Frontal cortex (tissue), 4 donors: ENCODE measurements at places on chromosomes 11 and 22.
A peak's percentile ranks its signal among the peaks of the same experiment; 100 is the strongest.

- no peak for DNase-seq
These were observed 68.2 kb downstream of the SYT13 start for GRCh38 chr11:45217991-45218390.

DNA sequence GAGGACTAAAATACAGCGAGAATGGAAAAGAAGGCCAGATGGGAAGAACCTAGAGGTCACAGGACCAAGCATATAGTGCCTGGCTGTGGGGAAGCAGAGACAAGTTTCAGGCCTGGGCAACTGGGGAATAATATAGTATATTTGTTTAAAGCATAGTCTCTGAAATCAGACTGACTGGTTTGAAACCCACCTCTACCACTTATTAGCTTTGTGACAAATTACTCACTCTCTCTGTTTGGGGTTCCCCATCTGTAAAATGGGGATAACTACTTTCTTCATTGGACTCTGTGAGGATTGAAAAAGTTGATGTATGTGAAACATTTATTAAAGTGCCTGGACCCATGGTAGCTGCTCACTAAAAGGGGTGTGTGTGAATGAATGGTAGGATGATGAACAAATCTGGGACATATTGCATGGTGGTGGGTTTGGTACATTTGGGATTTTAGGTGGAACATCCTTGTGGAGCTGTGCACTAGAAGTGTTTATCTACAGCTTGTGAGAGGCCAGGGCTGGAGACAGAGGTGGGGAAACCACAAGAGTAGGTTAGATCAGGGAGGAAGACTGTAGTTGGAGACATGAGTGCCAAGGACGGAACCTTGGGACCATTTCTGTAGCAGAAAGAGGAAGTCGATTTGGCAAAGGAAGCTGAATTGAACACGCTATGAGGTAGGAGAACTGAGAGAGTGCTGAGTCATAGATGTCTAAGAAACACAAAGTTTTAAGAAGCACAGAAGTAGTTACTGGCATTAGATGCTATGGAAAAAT is 52.6 kb downstream of the SWAP70 start:
- DNase-seq, result no peak

- DNase-seq, result no peak
These were observed 357.7 kb downstream of the BUD13 start for GRCh38 chr11:116415095-116415494.

GRCh38 chr11:6127881-6128280 is 20.4 kb downstream of the OR56B4 start:
- no peak for DNase-seq

GRCh38 chr11:102580185-102580951 is 44.8 kb downstream of the MMP20 start:
- DNase-seq, result no peak

DNA sequence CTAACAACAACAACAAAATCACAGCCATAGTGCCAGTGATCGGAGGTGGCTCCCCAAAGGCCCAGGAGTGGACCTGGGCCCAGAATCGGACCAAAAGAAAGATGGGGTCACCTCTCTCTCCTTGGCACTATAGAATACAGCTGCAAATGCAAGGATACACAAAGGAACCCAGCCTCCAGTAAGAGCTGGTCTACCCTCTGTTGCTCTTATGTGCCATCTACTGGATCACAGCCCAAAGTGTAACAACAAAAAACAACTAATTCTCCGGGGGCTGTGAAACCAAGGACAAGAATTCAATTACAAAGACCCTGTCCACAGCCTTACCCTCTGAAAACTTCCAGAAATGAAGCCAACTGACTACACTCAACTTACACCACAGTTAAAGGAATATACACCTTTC is 21.6 kb downstream of the OR8G5 start:
- DNase-seq, result no peak

- DNase-seq, result no peak
These were observed 36.8 kb downstream of the BRD1 start for GRCh38 chr22:49790912-49791311.

GRCh38 chr11:12108875-12109453 is 1.4 kb upstream of the MICAL2 start:
- DNase-seq, result no peak

DNA sequence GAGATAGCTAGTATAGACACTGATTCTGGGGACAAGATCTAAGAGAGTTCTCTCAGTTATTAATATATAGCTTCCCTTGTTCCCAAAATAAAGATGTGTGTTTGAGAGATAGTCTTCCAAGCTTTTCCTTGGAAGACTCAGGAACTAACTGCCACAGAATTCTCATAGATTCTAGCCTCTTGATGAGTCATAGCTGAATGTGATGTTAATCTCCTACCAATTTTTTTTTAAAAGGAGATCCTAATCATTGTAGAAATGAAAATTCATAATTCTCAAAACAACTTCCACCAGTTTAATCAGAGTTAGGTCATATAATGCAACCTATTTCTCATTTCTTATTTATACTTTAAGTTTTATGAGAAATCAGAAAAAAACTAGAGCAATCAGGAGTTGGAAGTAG is 148.8 kb downstream of the JRKL start:
- DNase-seq, result no peak

DNA sequence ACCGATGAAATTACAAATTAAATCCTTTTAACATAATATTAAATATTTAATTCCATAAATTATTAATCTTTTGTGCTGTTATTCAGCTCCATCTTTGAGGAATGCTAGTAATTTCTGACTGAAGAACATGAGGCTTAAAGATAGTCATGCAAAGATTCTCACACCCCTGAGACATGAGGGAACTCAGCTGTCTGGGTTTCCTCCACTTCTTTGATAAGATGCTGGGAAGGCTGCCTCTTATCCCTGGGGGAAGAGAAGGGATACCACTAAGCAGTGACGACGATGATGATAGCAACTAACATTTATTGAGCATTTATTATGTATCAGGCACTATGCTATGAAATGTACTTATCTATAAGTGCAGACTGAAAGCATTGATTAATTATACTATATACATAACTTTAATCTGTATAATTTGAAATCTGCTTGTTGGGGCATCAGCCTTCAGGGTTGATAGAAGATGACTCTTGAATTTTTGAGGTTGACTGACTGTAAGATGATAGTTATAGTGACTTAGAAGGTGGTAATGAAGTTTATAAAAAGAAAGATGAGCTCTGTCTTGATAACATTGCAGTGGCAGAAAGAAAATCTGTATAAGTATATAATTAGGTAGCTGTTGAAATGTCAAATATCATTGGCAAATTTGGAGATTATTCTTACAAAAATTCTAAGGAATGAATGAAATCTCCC is 78.4 kb downstream of the SIK2 start:
- DNase-seq, result no peak

DNA sequence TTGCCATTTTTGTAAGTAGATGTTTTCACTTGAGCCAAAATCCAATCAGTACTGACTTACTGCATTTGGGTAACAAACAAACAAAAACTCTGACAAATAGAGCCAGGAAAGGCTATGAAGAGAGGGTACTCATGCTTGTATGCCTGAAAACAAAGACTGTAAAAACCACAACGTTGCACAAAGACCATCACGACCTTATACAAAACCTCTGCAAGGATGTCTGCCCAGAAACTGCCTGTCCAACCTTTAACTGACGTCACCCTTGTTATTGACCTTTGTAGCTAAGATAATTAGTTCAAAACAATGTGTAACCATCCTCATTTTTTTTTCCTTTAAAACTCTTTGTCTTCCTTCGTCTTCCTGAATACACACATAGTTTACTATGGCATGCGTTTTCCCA is 804 bp upstream of the CREBZF start:
- DNase-seq, result peak; percentile 18

DNA sequence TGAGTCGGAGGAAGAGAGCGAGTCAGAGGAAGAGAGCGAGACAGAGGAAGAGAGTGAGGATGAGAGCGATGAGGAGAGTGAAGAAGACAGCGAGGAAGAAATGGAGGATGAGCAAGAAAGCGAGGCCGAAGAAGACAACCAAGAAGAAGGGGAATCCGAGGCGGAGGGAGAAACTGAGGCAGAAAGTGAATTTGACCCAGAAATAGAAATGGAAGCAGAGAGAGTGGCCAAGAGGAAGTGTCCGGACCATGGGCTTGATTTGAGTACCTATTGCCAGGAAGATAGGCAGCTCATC is 780 bp downstream of the TRIM44 start:
- no peak for DNase-seq

DNA sequence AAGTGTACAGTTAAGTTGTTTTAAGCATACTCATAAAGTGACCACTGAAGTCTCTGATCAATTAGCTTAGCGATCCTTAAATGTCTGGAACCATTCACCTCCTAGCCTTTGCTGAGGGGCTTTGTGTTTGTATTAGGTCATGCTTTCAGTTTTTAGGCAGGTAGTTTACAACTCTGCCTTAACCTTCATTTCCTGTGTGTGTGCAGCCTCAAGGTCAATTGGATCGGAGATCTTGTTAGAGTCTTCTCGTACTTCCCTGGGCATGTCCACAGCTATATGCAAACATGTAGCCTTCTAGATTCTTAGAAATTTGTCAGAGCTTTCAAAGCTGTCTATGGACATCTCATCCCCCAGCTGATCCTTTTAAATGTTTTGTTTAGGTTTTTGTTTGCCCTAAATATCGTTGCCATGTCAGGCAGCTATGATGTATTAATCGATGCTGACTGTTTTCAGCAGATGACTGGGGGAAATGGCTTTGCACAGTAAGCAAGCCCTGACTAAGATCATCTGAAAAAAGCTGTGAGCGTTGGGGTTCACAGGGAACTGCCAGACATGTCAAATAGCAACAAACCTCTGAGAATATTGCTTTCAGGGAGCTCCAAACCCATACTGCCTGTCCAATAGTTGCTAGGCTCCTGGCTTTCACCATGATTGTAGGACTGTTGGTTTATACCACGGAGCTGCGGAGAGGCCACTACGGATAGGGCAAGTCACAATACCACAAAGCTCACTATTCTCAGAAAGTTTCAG is 45.6 kb downstream of the GLYAT start:
- no peak for DNase-seq

DNA sequence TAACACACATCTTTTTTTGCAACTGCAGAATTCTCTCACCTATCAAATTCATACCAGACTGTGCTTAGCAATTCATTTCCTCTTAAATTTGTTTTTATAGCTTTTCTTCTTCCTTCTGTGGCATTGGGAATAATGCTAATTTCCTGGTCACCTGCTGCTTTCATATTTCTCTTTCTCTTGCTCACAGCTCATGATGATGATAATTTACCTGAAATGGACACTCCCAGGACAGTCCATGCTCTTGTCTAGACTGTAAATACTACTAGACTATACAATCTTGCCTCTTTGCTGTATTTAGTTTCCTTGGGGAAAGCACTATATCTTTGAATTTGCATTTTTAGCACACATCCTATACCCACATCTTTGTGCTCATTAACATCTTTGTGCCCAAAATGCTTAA is 15.5 kb downstream of the CASP5 start:
- no peak for DNase-seq

GRCh38 chr11:120331301-120331996 is 4.8 kb upstream of the ARHGEF12 start:
- DNase-seq, result no peak

DNA sequence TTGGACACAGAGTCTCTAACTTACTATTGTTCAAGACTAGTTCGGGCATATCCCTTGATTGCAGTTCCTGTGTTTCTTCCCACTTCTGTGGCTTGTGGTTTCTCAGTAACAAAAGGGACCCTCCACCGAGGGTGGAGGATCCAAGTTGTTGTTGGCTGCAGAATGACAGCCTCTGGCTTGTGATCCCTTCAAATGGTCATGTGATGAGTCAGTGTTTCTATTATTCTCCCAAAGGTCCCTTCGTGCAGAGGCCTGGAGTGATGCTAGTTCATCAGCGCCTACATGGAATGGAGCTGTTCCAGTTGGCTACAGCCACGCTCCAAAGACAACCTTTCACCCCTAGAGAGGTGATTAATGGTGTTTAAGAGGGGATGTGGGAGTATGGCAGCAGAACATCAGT is 2.6 kb upstream of the VWCE start:
- no peak for DNase-seq

- no peak for DNase-seq
These were observed 90.0 kb downstream of the AMOTL1 start for GRCh38 chr11:94858012-94858705.

GRCh38 chr11:74418509-74418895 is 20.3 kb upstream of the PGM2L1 start:
- DNase-seq, result peak; percentile 5

GRCh38 chr11:122690801-122691548 is 35.5 kb downstream of the UBASH3B start:
- DNase-seq, result no peak
